ENCODE measurements at places on chromosomes 13 and 19. TPM values are rescaled to one million over a fixed set of nuclear protein-coding genes. Genes with fewer than 3 reads are reported as not detected.

The GIPR gene
- polyA plus RNA-seq = 1.6 TPM

The C13orf42 gene
- 0.05 TPM for polyA plus RNA-seq

The KLK14 gene
- polyA plus RNA-seq = 1.2 TPM

The SELENOV gene
- polyA plus RNA-seq = not detected

The TSSK6 gene
- 3.0 TPM for polyA plus RNA-seq

The CEACAM21 gene
- 11.0 TPM for polyA plus RNA-seq

The SLITRK6 gene
- polyA plus RNA-seq = 0.11 TPM

The C19orf44 gene
- 4.7 TPM for polyA plus RNA-seq

The TMC4 gene
- 15.4 TPM for polyA plus RNA-seq

The TMEM255B gene
- 7.2 TPM for polyA plus RNA-seq

The NCCRP1 gene
- 13.2 TPM for polyA plus RNA-seq

DNA sequence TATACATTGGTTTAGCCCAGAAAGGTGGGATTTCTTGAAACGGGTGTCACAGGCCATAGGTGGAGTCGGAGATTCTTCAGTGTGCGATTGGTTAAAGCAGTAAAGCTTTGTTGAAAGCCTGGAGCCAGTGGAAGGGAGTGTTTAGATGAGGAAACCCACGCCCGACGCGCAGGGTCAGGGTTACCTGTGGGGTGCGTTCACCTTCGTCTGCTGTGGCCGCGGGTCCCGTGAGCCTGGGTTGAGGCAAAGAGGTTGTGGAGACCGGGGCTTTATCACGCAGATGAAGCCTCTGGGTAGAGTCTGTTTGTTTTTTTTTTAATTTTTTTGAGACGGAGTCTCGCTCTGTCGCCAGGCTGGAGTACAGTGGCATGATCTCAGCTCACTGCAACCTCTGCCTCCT lies 30.4 kb downstream of the ATP11A start:
- H3K4me1 ChIP-seq = peaks cover 21% of the 10 kb centered on the region
- H3K4me3 ChIP-seq = no peak overlapping the region
- no peak for DNase-seq
- H3K27ac ChIP-seq = no peak overlapping the region
- H3K27me3 ChIP-seq = no peaks in the 10 kb centered on the region

DNA sequence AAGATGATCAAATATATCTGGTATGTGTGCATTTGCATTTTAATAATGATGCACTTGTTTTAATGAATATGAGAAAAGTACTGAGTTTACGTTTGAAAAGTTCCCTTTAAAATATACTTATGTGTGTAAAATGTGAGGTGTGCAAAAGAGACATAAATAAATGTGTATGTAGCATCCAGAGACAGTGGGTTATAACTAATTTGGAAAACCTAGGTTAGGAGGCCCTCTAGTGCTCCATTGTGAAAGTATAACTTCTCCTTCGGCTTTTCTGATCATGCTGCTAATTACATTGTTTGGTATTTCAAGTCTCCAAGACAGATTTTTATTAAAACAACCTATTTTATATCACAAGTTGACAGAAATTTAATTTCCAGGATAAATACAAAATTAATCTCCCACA lies 30.1 kb downstream of the SCEL start:
- no peaks in the 10 kb centered on the region for H3K27me3 ChIP-seq
- no peak overlapping the region for H3K4me3 ChIP-seq
- no peak overlapping the region for H3K27ac ChIP-seq
- H3K36me3 ChIP-seq = no peaks in the 10 kb centered on the region

GRCh38 chr13:74575729-74576125 lies 441.5 kb upstream of the KLF12 start:
- H3K27me3 ChIP-seq = peaks cover 26% of the 10 kb centered on the region
- DNase-seq = no peak
- no peak overlapping the region for H3K27ac ChIP-seq

- no peaks in the 10 kb centered on the region for H3K27me3 ChIP-seq
- H3K4me3 ChIP-seq = no peak overlapping the region
- no peak overlapping the region for H3K27ac ChIP-seq
- H3K36me3 ChIP-seq = peaks cover 50% of the 10 kb centered on the region
- H3K4me1 ChIP-seq = peaks cover 14% of the 10 kb centered on the region
Observed at GRCh38 chr13:114285166-114285808, 3.9 kb downstream of the UPF3A start.

DNA sequence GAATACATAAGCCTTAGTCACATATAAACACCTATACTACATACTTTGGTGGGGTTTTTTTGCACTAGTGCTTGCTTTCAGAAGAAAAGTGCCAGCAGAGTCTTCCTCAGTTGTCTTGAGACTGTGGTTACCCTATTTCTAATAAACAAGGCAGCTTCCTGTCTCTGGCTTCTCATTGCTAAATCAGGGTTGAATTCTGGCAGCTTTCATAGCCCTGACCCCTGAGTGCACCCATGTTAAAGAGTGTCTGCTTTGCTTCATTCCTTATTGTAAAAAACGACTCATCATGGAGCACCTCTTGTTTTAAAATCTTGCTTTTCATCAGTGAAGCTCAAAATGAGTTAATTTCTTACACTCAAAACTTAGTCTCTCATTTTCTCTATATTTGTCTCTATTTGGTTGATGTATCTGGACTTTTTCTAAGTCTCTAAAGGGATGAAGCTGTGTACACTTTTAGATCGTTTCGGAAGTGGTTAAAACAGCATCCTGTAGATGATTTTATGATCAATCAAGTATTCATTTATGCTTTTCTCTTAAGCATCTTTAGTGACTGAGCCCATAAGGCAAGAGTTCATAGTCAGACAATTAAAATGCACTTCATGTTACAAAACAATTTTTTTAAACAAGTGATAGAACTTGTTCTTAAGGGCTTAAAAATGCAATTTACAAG lies 72.1 kb downstream of the KLF12 start:
- peaks cover 16% of the 10 kb centered on the region for H3K4me1 ChIP-seq
- no peak overlapping the region for H3K4me3 ChIP-seq
- no peaks in the 10 kb centered on the region for H3K36me3 ChIP-seq

DNA sequence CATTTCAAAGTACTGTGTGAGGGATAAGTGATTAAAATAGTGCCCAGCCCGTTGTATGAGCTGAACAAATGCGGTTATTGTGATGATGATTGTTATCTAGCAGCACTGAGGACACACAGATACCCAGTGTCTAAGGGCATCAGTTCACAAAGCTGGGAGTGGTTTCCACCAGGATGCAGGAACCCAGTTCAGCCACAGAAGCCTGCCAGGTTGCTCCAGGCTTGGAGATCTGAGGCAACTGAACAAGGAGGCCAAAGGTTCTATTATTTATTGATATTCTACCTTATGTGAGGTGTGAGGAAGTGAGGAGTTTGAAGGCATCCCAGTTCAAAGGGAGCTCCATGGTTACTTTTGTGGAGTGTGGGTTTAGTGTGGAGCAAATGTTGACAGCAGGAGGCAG lies 13.2 kb downstream of the DIAPH3 start:
- no peak for DNase-seq
- H3K4me3 ChIP-seq = no peak overlapping the region
- no peaks in the 10 kb centered on the region for H3K36me3 ChIP-seq
- H3K4me1 ChIP-seq = no peaks in the 10 kb centered on the region
- H3K27ac ChIP-seq = no peak overlapping the region
- no peaks in the 10 kb centered on the region for H3K27me3 ChIP-seq

- no peak for DNase-seq
- no peak overlapping the region for H3K4me3 ChIP-seq
- peaks cover 49% of the 10 kb centered on the region for H3K4me1 ChIP-seq
- H3K27me3 ChIP-seq = no peaks in the 10 kb centered on the region
- H3K36me3 ChIP-seq = no peaks in the 10 kb centered on the region
- peak overlapping the region; percentile 80 for H3K27ac ChIP-seq
Observed at GRCh38 chr13:98996046-98996445, 18.2 kb upstream of the DOCK9 start.

GRCh38 chr13:100825557-100825956 lies 151.0 kb upstream of the TMTC4 start:
- H3K4me3 ChIP-seq = no peak overlapping the region
- no peak overlapping the region for H3K27ac ChIP-seq
- H3K36me3 ChIP-seq = no peaks in the 10 kb centered on the region

GRCh38 chr19:6861683-6862286 lies 25.6 kb upstream of the ADGRE1 start:
- H3K36me3 ChIP-seq = peaks cover 11% of the 10 kb centered on the region
- peaks cover 19% of the 10 kb centered on the region for H3K4me1 ChIP-seq
- H3K4me3 ChIP-seq = no peak overlapping the region
- H3K27me3 ChIP-seq = no peaks in the 10 kb centered on the region

- no peak overlapping the region for H3K4me3 ChIP-seq
- no peak for DNase-seq
- peaks cover 14% of the 10 kb centered on the region for H3K4me1 ChIP-seq
- no peak overlapping the region for H3K27ac ChIP-seq
- no peaks in the 10 kb centered on the region for H3K27me3 ChIP-seq
Observed at GRCh38 chr19:35650581-35650980, 2.5 kb downstream of the COX6B1 start.

DNA sequence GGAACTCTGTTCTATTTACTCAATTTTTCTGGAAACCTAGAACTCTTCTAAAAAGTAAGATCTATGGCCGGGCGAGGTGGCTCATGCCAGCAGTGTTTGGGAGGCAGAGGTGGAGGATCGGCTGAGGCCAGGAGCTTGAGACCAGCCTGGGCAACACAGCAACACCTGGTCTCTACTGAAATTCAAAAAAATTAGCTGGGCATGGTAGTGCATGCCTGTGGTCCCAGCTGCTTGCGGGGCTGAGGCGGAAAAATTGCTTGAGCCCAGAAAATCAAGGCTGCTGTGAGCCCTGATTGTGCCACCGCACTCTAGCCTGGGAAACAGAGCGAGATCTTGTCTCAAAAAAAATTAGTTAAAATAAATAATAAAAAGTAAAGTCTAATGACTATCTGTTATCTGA lies 28.6 kb downstream of the F2RL3 start:
- no peaks in the 10 kb centered on the region for H3K36me3 ChIP-seq
- H3K27me3 ChIP-seq = no peaks in the 10 kb centered on the region
- no peak overlapping the region for H3K27ac ChIP-seq
- no peaks in the 10 kb centered on the region for H3K4me1 ChIP-seq
- H3K4me3 ChIP-seq = no peak overlapping the region
- no peak for DNase-seq

GRCh38 chr19:18839465-18840287 lies 7.9 kb downstream of the UPF1 start:
- no peaks in the 10 kb centered on the region for H3K27me3 ChIP-seq
- H3K4me1 ChIP-seq = peaks cover 6% of the 10 kb centered on the region
- peaks cover 49% of the 10 kb centered on the region for H3K36me3 ChIP-seq
- no peak for DNase-seq

- no peak overlapping the region for H3K27ac ChIP-seq
- no peak for DNase-seq
- H3K4me3 ChIP-seq = no peak overlapping the region
Observed at GRCh38 chr13:99809926-99810325, 161.6 kb downstream of the ZIC5 start.

DNA sequence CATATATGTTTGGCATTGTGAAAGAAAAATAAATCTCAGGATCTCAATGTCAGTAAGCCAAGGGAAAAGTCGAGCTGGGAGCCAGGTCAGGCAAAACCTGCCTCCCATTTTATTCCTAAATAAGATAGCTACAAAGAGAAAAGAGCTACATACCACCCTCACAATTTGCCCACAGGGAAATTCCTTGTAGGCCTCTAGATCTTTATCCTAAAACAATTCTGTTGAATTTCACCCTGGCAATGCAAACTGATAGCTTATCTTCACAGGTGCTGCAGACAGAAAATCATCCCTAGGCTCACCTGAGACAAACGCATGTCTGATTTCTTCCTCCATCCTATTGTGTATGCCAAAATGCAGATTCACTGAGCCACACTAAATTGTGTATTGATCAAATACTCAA lies 2587.1 kb downstream of the PCDH9 start:
- H3K4me3 ChIP-seq = no peak overlapping the region
- H3K36me3 ChIP-seq = no peaks in the 10 kb centered on the region
- no peak for DNase-seq
- H3K27ac ChIP-seq = no peak overlapping the region
- no peaks in the 10 kb centered on the region for H3K4me1 ChIP-seq

- peaks cover 6% of the 10 kb centered on the region for H3K4me1 ChIP-seq
- H3K4me3 ChIP-seq = no peak overlapping the region
- peak; percentile 41 for DNase-seq
- no peak overlapping the region for H3K27ac ChIP-seq
- no peaks in the 10 kb centered on the region for H3K27me3 ChIP-seq
- no peaks in the 10 kb centered on the region for H3K36me3 ChIP-seq
Observed at GRCh38 chr13:79451500-79451962, 29.4 kb upstream of the NDFIP2 start.

DNA sequence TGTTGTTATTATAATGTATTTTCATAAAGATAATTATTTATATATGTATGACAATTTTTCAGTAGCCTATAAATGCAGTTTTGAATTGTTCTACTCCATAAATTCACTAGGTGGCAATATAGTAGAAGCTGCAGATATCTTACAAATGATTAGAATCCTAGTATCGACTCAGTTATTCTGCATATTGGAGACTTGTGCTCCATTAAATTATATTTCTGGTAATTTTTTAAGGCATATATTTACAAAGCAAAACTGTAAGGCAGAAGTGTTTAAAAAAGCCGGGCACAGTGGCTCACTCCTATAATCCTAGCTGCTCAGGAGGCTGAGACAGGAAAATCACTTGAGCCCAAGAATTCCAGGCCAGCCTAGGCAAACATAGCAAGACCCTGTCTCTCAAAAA lies 58.7 kb downstream of the DPY19L3 start:
- DNase-seq = peak; percentile 2
- no peaks in the 10 kb centered on the region for H3K27me3 ChIP-seq
- no peak overlapping the region for H3K27ac ChIP-seq
- H3K4me3 ChIP-seq = no peak overlapping the region
- no peaks in the 10 kb centered on the region for H3K4me1 ChIP-seq

GRCh38 chr19:2528675-2529101 lies 52.8 kb downstream of the GADD45B start:
- no peak overlapping the region for H3K27ac ChIP-seq
- no peak overlapping the region for H3K4me3 ChIP-seq
- H3K4me1 ChIP-seq = no peaks in the 10 kb centered on the region
- no peak for DNase-seq
- no peaks in the 10 kb centered on the region for H3K36me3 ChIP-seq
